Stimulated activated CD8-positive, alpha-beta memory T cell treated with anti-CD3 and anti-CD28 coated beads, Interleukin-15, amount 100 ng/mL, for 4 hours (primary cell): ENCODE measurements at places on chromosomes 7 and 10.

- no peak for DNase-seq
Observed at GRCh38 chr7:55077561-55078410, 59.0 kb downstream of the EGFR start.

DNA sequence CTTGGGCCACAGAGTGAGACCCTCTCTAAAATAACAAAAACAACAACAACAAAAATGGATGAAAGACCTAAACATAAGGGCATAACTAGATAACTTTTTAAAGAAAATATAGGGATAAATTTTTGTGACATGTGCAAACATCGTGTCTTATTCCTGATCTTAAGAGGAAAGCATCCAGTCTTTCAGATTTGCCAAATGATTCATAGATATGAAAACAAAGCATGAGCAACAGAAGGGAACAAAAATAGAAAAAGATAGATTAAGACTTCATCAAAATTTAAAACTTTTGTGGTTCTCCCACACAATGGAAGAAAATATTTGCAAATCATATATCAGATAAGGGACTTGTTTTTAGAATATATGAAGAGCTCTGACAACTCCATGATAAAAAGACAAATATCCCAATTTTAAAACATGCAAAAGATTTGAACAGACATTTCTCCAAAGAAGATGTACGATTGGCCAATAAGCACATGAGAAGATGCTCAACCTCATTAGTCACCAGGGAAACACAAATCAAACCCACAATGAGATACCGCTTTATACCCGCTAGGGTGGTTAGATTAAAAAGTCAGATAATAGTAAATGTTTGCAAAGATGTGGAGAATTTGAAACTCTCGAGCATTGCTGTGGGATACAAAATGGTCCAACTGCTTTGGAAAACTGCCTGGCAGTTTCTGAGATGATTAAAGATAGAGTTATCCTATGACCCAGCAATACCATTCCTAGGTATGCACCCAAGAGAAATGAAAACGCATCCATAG, 20.3 kb downstream of the PPIF start:
- no peak for DNase-seq

DNA sequence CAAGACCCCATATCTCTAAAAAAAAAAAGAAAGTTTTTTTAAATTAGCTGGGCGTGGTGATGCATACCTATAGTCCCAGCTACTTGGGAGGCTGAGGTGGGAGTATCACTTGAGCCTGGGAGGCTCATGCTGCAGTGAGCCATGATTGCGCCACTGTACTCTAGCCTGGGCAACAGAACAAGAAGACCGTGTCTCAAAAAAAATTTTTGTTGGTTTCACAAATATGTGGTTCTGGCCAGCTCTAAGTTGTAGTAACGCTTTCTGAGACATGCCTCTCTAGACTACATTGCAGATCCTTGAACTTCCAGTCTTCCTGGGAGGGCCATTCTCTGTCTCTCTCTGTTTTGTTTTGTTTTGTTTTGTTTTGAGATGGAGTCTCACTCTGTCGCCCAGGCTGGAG, 24.6 kb upstream of the RHBDD2 start:
- no peak for DNase-seq

DNA sequence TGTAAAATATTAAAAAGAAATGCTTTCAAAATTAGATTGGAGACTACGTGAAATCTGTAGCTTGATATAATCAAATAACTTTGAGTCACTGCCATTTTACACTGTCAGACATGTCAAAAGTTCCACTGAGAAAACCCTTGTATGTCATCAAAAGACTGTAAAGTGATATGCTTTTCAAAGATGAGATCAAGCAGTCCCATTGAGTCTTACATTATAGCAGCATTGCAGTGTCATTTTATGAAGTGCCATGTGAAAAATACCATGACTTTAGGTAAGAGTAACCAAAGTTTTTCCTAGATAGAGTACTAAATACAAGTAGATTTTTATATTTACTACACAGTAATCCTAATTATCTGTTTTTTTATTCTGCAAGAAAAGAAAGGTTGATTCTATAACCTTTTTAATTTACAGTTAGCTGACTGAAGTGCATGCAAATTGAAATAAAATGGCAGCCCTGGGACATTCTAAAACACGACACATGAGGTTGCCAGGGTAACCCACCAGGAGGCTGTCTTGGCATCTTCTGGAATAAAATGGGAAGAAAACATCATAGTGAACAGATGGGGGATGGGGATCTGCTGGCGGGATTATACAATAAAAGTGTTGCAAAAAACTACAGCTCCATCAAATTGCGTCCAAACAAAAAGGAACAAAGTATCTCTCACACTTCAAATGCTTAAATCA, 91.3 kb upstream of the TMEM106B start:
- no peak for DNase-seq

DNA sequence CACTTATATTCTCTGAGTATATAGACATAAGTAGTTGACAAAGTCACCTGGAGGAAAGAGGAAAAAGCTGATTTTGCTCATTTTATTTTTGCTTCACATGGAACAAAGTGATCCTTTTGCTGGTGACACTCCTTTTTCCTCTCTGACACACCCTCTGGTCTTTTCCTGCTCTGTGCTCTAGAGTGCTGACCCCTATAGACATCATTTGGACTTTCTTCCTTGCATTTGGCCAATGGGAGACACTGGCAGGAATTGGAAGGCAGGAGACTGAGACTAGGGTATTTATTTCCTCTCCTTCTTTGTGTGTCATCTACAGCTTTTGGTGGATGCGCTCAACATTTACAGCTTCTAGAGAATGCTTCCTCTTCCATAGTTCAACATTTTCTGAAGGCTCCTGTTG, 1078.1 kb downstream of the SORCS1 start:
- DNase-seq: no peak

DNA sequence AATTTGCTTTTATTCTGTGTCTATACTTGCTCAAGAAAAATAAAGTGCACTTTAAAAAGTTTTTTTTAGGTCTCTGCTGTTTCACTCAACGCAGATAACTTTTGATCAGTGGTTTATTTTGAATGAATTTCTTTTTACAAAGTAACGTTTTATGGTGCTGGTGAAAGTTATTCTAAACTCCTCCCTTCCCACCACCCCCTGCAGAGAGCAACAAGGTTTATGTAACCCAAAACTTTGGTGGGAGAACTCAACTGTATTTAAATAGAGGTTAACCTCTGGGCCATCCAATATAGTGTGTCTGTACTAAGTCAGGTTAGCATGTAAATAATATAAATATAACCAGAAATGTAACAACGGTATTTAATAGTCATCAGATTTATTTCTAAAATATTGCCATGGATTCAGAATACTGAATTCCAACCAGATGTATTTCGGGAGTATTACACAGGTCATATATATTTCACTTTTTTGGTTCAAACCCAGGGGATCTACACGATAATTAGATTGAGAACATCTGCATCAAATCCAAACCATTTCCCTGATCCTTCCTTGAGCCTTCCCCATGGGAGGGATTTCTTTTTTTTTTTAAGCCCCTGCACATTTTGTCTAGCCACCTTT, 3.9 kb upstream of the CUX1 start:
- DNase-seq: no peak

DNA sequence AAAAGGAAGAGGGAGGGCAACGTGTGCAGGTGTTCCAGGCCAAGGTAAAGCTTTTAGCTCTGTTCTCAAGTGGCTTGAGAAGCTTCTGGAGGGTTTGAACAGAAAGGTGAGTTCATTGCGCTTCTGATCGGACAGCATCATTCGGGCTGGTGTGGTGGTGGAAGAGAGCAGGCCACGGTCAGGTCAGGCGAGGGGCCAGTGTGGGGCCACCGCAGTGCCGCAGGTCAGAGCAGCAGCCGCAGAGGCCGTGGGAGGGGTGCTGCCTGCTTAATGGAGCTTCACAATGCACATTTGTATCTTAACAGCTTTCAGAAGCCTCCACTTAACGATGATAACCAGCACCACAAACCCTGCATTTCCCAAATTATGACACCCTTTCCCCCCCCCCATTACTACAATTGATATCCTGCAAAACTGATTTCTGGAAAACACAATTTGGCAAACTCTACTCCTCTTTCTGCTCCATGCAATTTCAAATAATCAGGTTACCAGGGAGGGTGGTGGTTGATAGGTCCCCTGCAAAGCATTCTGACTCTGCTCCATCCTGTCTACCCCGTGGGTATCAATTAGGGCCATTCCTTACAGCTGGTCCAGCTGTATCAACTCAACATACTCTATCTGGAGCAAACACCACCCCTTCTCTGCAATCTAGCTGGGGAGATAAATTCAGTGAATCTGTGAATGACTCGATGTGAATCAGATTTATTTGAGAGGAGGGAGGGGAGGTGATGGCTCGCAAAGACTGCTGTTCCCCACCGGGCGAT, 162.9 kb downstream of the ACTR3B start:
- DNase-seq: no peak

GRCh38 chr10:12334186-12334530, 15.2 kb upstream of the CAMK1D start:
- DNase-seq: no peak

GRCh38 chr10:121099592-121099991, 248.4 kb downstream of the WDR11 start:
- DNase-seq: no peak

- DNase-seq: no peak
Observed at GRCh38 chr10:131812736-131813604, 87.8 kb upstream of the PPP2R2D start.
